ENCODE measurements at places on chromosomes 11 and 22. TPM values are rescaled to one million over a fixed set of nuclear protein-coding genes. Genes with fewer than 3 reads are reported as not detected.

The NPAT gene
- total RNA-seq, result 14.5 TPM

The SHISAL1 gene
- total RNA-seq, result 0.35 TPM

The PNPLA5 gene
- not detected for total RNA-seq

The PANX3 gene
- not detected for total RNA-seq

The POTEH gene
- not detected for total RNA-seq

The OR5AN1 gene
- not detected for total RNA-seq

The KIF18A gene
- 9.1 TPM for total RNA-seq

The PIK3IP1 gene
- total RNA-seq, result 13.9 TPM

The MS4A7 gene
- 23.5 TPM for total RNA-seq

The LRRC4C gene
- 0.38 TPM for total RNA-seq
